ENCODE measurements at places on chromosomes 16 and 17.

- DNase-seq = no peak
Measured at GRCh38 chr17:9755083-9755482, 36.3 kb downstream of the DHRS7C start.

- DNase-seq = no peak
Measured at GRCh38 chr17:71446645-71447437, 674.0 kb upstream of the SOX9 start.

DNA sequence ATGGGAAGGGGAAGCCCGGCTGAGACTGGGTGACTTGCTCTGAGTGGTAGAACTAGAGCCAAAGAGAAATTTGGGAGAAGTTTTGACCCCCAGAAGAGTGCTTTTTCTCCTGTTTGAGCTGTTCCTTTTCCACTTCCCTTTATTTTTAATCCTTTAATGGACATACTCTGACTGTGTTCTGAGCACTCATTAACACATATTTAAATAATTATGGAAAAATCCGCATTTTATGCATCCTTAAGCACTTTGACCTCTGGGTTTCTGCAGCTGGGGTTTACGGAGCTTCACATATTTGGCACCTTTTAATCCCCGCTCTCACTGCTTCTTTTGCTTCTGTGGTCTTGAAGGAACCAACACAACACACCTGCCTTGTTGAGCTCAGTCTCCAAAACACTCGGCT is 114.7 kb downstream of the FOXL1 start:
- DNase-seq = no peak

GRCh38 chr16:75550211-75550662 is 5.8 kb downstream of the TMEM231 start:
- no peak for DNase-seq

DNA sequence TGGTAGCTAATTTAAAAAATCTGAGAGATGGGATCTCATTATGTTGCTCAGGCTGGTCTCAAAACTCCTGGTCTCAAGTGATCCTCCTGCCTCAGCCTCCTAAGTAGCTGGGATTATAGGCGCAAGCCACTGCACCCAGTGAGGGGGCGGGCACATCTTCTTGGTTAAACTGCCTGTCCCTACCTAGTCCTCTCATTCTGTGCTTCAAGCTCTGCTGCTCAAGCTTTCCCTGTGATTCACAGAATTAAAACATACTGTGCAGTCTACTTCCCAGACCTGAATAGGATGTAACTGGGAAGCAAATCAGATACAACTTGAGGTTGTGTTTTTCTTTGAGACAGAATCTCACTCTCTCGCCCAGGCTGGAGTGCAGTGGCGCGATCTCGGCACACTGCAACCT is 2.3 kb downstream of the MRPL38 start:
- DNase-seq = no peak

- DNase-seq = no peak
Measured at GRCh38 chr16:11078812-11079459, 134.6 kb downstream of the CLEC16A start.

DNA sequence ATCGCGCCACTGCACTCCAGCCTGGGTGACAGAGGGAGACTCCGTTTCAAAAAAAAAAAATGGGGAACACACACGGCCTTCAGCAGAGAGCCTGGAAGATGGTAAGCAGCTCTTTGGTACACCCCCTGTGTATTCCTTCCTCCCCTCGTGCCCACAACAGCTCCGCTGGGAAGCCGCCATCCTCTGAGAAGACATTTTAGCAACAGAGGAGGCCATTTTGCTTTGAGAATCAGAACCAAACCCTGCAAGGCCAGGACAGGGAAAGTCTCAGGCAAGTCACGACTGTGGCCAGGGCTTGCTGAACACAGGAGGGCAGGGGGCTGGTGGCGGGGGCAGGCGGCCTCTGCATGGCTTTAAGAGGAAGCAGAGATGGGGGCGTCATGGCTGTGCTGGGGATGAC is 45.7 kb downstream of the SOCS1 start:
- no peak for DNase-seq

DNA sequence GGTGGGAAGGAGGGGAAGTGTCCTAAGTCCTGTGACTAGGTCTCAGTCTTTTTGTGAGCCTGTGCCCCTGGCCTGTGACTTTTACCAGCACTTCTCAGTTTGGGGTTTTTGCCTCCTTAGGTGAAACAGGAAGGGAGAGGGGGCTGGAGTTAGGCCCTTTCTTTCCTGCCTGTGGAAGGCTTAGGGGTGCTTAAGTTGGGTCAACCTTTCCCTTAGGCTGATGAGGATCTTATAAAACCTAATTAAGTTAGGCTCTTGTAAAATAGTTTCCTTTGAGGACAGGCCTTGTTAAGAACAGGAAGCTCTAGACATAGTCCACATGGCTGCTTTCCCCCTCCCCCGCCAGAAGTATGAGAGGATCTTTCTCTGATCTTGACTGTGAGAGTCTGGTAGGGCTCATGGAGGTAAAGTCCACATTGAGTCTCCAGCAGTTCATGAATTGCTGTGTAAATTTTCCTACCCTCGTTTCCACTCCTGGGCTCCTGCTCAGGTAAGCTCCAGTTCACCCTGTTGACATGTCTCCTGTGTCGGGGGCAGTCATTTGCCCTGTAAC is 17.0 kb upstream of the DNASE1 start:
- DNase-seq = no peak

DNA sequence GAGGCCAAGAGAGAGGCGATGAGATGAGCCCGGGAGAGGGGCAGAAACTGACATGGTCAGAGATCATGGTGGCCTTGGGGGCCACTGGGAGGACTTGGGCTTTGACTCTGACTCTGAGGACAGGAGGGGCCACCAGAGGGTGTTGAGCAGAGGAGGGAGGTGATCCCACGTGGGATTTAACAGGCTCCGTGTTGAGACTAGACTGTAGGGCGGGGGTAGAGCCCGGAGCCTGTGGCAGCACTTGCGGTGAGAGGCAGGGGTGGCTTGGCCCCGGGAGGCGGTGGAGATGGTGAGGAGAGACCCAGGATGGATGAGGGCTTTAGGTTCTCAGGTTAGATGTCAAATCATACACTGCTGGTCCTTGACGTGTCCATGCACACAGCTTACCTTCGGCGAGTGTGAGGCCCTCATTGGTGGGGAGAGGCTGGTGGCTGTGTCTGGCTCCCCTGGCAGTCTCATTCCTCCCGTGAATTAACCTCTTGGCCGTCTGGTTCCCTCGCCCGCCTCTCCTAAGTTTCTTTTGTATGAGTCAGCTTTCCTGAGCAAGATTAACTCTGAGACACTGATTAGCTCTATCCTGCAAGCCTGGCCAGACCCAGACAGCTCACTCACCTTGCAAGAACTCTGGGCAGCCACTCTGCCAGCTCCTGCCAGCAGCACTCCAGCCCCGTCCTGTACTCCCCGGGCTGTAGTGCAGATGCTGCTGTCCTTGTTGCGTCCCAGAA is 39.7 kb downstream of the VPS35L start:
- DNase-seq = no peak

- DNase-seq = no peak
Measured at GRCh38 chr16:70304892-70305448, 6.0 kb downstream of the DDX19B start.

- no peak for DNase-seq
Measured at GRCh38 chr17:17076066-17076465, 33.8 kb downstream of the MPRIP start.

DNA sequence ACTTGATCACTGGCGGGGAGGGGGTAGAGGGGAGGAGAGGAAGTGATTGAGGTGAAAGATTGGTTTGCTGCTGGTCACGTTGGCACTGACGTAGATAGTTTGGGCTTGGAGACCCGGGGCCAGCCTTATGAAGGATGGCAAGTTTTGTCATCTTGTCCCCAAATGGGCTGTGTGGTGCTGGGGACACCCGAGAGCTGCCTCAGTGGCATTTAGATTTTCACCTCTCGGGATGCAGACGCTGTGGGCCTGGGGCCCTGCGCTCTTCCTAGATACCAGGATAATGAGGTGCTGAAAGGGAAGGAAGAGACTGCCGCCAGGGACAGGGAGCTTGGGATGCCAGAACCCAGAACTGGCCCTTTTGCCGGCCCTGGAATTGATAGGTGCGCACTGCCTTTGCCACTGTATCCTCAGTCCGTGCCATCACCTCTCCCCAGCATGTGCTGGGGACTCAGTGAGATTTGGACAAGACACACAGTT is 1.4 kb upstream of the SOCS3 start:
- DNase-seq = no peak

GRCh38 chr16:8084882-8085281 is 505.4 kb downstream of the TMEM114 start:
- no peak for DNase-seq

DNA sequence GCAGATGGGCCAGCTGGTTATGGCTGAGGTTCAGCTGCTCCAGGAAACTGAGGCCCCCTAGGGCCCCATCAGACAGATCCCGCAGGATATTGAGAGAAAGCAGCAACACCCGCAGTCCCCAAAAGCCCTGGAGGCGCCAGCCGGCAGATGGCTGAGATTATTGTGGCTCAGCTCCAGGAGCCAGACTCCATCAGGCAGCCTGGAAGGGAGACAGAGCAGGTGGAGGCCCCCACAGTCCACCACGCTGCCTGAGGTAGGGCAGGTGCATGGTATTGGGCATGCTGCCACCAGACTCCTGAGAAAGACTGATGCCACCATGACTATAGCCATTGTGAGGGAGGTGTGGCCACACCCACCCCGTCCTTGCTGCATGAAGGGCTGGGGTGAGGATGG is 9.5 kb upstream of the TMEM101 start:
- DNase-seq = no peak

GRCh38 chr17:28370035-28370743 is at the start of gene VTN:
TSS of gene VTN (minus strand) at chr17:28370307. CDS start at chr17:28370203, 104 bp downstream.
- DNase-seq = no peak

DNA sequence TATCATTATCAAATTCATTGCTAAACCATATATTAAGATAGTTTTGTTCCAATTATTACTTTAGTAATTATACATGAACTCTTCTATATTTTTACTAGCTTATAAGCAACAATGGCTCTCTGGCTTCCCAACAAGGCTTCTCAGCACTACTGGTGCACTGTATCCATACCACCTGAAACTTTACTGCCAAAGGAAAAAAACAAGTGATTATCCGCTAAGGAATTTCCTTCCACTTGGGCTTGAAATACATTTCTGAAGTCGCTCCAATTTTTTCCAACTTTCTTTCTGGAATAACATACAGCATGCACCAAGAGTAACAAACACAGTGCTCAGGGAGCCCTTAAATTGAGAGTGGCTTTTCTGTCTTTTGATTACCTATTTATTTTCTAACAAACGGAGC is 2.1 kb downstream of the CSNK2A2 start:
- DNase-seq = no peak

GRCh38 chr17:5877948-5878347 is 192.2 kb upstream of the WSCD1 start:
- no peak for DNase-seq

DNA sequence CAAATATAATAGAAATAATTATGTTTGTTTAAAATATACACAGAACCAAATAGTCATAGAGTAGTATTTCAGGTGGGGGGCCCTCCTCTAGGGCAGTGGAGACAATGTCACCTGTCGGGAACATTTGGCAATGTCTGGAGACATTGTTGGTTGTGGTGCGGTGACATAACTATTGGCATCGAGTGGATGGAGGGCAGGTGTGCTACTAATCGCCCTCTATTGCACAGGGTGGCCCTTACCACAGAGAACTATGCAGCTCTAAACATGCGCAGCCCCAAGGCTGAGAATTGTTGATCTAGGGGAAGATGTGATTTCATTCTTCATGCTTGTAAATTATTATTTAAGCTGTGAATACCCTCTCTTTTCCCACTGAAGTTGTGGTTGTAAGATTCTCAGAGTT is 594.0 kb downstream of the WWOX start:
- no peak for DNase-seq

- DNase-seq = no peak
Measured at GRCh38 chr17:45431531-45432404, 902 bp downstream of the ARHGAP27 start.

DNA sequence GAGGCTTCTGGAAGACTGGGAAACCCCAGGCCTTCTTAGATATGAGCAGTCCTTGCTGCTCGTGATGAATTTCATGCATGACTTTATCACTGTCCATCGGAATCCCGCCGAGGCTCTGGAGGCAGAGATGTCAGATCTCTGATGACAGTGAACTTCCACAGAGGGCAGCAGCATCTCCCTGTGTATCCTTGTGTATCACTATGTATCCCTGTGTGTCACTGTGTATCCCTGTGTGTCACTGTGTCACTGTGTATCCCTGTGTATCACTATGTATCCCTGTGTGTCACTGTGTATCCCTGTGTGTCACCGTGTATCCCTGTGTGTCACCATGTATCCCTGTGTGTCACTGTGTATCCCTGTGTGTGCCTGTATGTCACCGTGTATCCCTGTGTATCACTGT is 160.2 kb upstream of the CHMP6 start:
- DNase-seq = no peak

GRCh38 chr17:44557651-44558285 is 484 bp downstream of the FZD2 start:
- DNase-seq = no peak

- no peak for DNase-seq
Measured at GRCh38 chr17:29557739-29558116, 9.1 kb downstream of the ABHD15 start.

- DNase-seq = no peak
Measured at GRCh38 chr16:4494746-4495490, 18.7 kb downstream of the HMOX2 start.

GRCh38 chr17:43003542-43004172 is 2.9 kb upstream of the IFI35 start:
- DNase-seq = no peak

DNA sequence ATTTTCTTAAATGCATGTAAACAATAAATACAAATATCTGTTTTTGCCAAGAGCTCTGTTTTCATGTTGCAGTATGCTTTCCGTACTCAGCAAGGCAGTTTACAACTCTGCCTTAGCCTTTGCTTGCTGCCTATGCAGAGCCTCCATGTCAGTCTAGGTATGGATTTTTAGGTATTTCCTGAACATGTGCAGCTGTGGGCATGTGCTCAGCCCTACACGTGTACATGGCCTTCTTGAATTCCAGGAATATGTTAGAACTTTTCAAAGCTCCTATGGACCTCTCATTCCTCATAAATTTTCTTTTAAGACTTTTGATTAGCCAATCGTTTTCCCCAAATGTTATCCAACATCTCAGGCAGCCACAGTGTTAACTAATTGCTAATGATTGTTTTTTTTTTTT is 63.8 kb downstream of the SYCE1L start:
- DNase-seq = no peak

Measured in cortex of kidney (tissue), 1 donor.